ENCODE measurements at places on chromosomes 1 and 21.

DNA sequence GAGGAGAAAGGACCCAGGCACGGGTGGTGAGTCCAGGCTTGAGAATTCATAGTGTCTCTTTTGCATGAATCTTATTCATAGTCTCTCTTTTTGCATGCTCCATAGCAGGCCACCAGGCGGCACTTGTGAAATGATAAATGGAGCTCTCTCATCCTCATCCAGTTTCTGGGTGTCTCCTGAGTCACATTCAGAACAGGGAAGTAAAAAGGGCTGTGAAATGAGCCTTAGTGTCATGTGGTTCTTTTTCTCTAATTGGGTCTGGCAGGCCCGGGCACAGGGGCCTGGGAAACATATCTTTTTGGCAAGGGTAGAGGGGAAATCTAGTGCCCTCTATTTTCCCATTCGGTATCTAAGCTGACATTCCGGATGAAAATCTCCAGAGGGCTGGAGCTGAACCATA is 19.1 kb upstream of the NCF2 start:
- peak; percentile 80 for DNase-seq

GRCh38 chr1:173545688-173546087 is 57.2 kb downstream of the SLC9C2 start:
- peak; percentile 11 for DNase-seq

- no peak for DNase-seq
Measured at GRCh38 chr1:226679262-226679661, 59.8 kb downstream of the ITPKB start.

DNA sequence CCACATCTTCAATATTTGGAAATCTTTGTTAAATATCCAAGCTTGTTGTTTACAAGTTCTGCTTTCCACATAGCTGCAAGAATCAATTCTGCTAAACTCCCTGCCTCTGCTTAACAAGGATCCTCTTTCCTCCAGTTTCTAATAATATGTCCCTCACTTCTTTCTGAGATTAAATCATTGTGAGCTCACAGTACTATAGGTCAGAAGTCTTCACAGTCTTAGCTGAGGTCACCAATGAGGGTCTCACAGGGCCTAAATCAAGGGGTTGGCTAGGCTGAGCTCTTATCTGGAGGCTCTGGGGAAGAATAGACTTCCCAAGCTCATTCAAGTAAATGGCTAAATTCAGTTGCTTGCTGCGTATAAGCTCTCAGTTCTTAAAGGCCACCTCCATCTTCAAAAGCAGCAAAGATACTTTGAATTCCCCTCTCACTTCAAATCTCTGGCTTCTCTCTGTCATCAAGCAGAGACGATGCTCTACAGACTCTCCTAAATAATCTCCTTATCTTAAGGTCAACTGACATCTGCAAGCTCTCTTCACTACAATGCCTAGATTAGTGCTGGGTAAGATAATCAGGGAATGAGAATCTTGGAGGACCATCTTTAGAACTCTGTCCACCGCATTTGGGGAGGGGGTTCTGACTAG is 175.3 kb downstream of the PLPPR4 start:
- DNase-seq: no peak

DNA sequence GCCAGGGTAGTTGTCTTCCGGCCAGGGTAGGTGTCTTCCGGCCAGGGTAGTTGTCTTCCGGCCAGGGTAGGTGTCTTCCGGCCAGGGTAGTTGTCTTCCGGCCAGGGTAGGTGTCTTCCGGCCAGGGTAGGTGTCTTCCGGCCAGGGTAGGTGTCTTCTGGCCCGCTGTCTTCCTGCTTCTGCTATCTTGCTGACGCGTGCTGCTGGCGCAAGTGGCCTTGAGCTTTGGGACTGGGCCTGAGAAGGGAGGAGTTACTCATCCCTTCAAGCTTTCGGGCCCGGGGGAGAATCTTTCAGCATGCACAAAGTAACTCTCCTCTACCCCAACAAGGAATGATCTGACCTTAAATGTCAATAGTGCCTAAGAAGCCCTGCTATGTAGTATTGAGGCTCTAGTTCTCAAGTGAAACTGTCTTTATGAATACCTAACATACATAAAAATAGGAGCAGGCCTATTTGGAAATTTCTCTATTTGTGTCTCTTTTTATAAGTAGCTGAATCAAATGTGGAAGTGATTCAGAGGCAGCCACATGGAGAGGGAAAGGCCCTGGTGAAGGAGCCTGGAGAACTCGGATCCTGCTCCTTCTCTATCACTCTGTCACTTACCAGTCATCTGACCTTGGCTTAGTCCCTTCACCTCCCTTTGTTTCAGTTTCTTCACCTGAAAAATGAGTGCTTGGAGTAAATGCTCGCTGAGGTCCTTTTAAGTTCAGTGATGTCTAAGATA is 65.6 kb downstream of the RGL1 start:
- peak; percentile 22 for DNase-seq

GRCh38 chr21:16215663-16216183 is 485.9 kb downstream of the USP25 start:
- DNase-seq: no peak

- DNase-seq: no peak
Measured at GRCh38 chr1:2970311-2971071, 50.8 kb upstream of the ACTRT2 start.
